ENCODE measurements at places on chromosomes 12 and 14.
A peak's percentile ranks its signal among the peaks of the same experiment; 100 is the strongest.

- no peak for DNase-seq
These were observed 44.4 kb downstream of the UBE3B start for GRCh38 chr12:109521831-109522230.

DNA sequence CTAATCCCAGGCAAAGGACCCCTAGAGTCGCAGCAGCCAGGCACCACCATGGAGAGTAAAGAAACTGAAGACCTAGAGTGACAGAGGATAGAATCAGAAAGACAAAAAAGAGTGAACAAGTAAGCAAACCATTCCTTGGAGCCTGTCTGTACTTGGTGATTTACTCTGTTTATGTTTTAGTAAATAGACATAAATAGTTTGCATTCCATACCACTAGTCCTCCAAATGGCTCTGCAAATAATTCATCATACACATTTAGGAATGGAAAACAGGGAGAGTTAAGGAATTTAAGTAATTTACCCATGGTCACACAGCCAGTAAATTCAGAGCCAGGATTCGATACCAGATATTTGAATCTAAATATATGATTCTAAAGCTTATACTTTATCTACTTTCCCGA, 2.8 kb downstream of the OLR1 start:
- DNase-seq: peak; percentile 73

- no peak for DNase-seq
These were observed 83.0 kb upstream of the FZD10 start for GRCh38 chr12:130079279-130079678.

- no peak for DNase-seq
These were observed 345.1 kb downstream of the RAD51B start for GRCh38 chr14:68164711-68165113.

DNA sequence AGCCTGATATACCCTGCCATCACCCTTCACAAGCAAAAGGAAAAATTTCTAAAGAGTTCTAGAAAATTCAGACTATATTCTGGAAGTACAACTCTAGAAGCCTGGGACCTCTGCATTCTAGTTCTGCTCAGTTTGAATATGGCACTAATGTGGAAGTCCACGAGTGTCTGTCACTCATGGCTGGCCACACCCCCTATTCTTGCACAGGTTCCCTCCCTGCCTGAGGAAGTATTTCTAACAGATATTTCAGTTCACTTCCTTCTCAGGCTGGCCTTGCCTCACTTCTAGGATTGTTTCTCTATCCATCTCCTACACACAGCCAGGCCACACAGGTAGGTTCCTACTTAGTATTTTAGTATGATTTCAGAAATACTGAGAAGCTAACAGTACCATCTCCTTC, 67.4 kb downstream of the PHLDA1 start:
- no peak for DNase-seq

GRCh38 chr14:94028450-94028826, 2.3 kb downstream of the OTUB2 start:
- peak; percentile 14 for DNase-seq

- no peak for DNase-seq
These were observed 499.2 kb downstream of the CCER1 start for GRCh38 chr12:90455756-90456155.

GRCh38 chr12:3155702-3156370, 78.7 kb downstream of the TSPAN9 start:
- DNase-seq: no peak

DNA sequence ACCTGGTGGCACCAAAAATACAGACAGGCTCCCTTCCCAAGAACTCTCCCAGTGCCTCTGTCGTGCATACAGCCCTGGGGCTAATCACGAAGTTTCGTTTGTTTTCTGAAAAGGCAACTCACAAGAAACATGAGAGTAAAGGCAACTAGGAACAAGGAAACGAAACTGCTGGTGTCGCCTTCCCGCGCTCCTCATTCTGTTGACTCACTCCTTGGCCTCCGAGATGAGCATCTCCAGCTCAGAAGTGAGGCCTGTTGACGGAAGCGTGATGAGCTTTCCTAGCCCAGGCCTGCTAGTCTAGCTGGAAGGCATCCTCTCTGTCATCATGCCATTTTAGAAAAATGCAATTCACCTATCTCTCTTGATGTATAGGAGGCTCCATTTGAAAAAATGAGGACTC, 50.5 kb downstream of the TTC9 start:
- DNase-seq: no peak

DNA sequence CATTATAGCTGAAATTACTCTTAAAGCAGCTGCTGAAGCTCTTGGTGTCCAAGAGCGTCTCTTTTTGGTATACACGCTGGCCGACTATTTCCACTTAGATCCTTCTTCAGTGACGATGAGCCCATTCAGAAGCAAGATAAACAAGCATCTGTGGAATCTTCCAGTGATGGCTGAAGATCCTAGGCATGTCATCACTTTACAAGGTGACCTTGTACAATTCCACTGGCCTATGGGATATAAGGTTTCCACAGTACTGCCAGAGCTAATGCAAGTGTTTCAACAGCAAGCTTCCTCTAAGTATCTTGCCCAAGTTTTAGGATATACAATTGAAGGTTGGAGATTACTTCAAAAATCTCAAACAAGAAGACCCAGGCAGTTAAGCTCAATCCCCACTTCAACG, 47.0 kb downstream of the INTS13 start:
- no peak for DNase-seq

DNA sequence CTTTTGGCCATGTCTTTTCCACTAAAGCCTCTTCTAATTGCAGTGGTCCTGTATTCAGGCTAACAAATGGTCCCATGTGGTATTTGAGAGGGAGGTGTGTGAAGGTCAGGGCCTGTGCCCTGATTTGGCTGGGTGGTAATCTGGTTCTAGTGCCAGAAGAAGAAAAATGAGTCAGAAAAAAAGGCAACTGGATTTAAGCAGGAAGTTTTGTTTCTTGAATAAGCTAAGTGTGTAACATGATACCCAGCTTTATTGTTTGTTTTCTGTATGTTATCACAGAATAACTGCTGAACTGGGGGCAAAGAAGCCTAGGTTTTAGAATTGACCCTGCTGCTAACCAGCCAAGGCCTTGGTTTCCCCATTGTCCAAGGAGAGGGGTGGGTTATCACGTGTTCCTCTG, 134.0 kb downstream of the ANO6 start:
- DNase-seq: peak; percentile 56
